Type B pancreatic cell (in vitro differentiated cells): ENCODE measurements at places on chromosomes 2 and 18. TPM values are rescaled to one million over a fixed set of nuclear protein-coding genes. Genes with fewer than 3 reads are reported as not detected.
A peak's percentile ranks its signal among the peaks of the same experiment; 100 is the strongest.

AFF3 gene
- total RNA-seq = 8.3 and 29.2 TPM in 2 replicates

GAL3ST2 gene
- 0.19 and 0.29 TPM in 2 replicates for total RNA-seq

GRCh38 chr18:11259469-11260150 lies 110.2 kb upstream of the PIEZO2 start:
- DNase-seq = no peak

GRCh38 chr2:60313470-60314172 lies 239.8 kb downstream of the BCL11A start:
- DNase-seq = no peak

PRSS56 gene
- 0.34 TPM in 1 of 2 replicates, not detected in the other for total RNA-seq

- peak; percentile 15 for DNase-seq
Measured at GRCh38 chr18:10682368-10682714, 156.5 kb downstream of the NAPG start.

DNA sequence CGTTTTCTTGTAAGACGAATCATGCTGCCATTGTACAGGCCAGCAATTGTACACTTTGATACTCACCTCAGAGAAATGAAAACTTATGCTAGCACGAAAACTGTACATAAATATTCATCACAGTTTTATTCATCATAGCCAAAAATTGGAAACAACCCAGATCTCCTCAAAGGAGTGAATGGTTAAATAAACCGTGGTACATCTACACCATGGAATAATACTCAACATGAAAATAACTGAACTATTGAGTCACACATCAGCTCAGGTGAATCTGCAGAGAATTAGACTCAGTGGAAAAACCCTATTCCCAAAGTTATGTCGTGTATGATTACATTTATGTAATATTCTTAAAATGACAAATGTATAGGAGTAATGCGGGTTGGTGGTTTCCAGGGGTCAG lies 251.0 kb upstream of the HDAC4 start:
- no peak for DNase-seq

GRCh38 chr18:55106906-55107305 lies 147.6 kb upstream of the CCDC68 start:
- DNase-seq = no peak

DNA sequence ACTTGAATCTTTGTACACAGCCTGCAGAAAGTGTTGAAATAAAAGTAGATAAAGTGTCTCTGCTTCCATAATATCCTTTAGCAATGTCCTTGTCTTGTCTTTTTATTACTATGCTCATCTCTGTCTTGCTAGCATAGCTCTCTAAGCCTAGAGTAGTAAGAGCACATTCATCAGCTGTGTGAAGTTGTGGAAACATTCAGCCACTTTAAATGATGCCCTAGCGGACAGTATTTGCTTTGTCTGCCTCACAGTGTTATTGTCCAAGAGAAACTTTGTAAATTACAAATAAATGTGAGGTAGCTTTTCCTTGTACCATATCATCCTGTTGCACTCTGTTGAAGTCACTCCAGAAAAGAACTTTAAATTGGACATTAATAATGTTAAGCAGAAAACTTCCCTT lies 60.3 kb upstream of the TTC21B start:
- DNase-seq = no peak

- no peak for DNase-seq
Measured at GRCh38 chr2:201008296-201008829, 44.9 kb upstream of the ORC2 start.

ADGRF3 gene
- 1.2 and 1.4 TPM in 2 replicates for total RNA-seq

FBXO11 gene
- total RNA-seq = 65.8 and 83.9 TPM in 2 replicates
